ENCODE measurements at places on chromosomes 4 and X.
A peak's percentile ranks its signal among the peaks of the same experiment; 100 is the strongest.

- peak; percentile 76 for DNase-seq
Measured at GRCh38 chrX:40176351-40177116, 78.8 kb upstream of the BCOR start.

GRCh38 chr4:56575820-56576429 lies 70.3 kb downstream of the ARL9 start:
- DNase-seq = peak; percentile 65

DNA sequence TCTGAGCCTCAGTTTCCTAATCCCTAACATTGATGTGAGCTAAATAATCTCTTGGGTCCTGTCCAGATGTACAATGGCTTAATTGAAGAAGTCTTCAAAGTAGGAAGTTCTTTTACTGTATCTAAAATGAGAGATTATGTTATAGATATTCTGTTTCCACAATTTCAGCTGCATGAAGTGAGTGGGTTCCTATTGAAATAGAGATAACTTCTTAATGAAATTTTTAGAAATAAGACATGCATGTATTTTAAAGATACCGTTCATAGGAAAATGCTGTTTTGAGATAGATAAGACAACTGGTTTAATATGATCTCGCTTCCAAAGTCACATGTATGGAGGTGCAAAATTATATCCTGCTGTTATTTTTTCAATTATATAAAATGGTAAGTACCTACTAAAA lies 71.9 kb downstream of the CLDN22 start:
- DNase-seq = no peak

DNA sequence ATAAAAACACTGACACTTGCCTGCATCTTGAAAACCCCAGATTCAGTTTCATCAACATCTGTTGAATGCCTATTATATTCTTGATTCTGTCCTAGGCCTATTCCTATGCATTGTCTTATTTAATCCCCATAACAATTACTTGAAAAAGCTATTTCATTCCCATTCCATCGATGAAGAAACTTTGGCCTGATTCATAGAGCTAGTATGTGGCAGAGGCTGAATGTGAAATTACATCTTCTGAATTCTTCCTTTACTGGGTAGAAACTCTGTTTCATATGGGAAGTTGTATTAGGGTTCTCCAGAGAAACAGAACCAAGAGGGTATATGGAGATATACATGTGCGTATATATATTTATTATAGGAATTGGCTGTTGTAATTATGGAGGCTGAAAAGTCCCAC lies 35.0 kb upstream of the SLC4A4 start:
- no peak for DNase-seq

GRCh38 chr4:8208565-8208964 lies 9.5 kb downstream of the SH3TC1 start:
- DNase-seq = no peak

DNA sequence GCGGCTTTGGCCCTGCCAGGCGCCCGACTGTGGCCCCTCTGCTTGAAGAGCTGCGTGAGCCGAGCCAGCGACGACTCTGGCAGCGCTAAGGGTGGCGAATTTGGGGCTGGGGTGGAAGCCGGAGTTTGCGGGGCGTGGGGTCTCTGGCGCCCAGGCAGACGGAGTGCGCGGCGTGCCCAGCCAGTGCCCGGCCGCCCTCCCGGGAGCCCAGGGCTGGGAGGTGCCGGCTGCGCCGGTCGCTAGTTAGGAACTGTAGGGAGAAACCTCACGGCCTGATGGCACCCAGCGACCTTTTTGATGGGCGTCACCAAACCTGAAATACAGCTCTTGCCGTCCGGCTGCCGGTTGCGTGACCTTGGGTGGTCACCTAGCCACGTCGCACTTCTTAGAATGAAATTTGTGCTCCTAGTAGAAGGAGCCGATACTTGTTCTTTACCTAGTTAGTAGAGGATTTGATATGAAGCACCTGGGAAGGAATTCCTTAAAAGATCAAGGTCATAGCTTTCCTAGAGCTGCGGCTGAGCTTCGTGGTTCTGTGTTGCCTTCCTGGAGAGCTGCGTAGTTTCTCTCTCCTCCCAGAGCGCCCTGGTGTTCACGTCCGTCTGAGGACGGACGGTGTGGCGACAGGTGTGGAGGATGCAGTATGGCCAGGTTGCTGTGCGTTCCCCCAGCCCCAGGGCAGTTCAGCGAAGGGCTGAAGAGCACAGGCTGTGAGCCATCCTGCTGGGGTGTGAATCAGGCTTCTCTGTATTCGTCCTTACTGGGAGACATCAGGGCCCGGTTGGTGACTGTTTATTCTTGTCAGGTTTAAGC lies 680 bp downstream of the MAEA start:
- DNase-seq = no peak

DNA sequence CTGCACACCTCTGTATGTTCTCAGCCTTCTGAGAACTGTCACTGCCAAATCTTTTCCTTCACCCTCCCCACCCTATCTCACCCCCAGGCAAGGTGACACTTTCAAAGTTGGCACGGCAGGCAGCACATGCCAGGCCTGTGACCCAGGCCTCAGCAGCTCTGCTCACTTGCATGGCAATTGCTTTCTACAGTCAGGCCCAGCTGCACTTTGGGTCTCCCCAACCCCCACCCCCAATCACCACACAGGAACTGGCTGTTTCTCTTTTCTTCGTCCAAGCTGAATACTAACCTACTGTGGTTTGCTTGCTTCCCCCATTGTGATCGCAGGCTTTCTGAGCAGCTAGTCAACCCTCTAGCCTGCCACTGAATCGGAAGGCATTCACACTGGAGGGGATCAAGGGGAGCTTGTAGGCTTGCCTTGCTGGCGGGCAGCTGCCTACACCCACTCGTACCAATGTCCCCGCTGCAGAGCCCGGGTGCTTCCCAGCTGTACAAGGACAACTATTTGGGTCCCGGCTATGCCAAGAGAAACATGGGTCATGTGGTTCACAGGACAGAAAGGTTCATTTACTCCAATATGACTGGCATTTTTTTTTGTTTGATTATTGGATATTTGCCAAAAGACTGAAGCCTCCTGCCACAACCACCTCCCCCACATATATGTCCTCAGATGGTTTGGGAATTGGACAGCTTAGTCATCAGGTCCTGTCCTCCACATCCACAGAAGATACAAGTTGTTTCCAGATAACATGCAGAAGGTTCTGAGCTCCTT lies 28.1 kb downstream of the SLC25A43 start:
- DNase-seq = peak; percentile 16

- DNase-seq = peak; percentile 4
Measured at GRCh38 chr4:11743976-11744375, 315.3 kb upstream of the HS3ST1 start.

GRCh38 chr4:146023334-146023967 lies 84.8 kb upstream of the ZNF827 start:
- DNase-seq = no peak

GRCh38 chr4:150145946-150146340 lies 67.7 kb downstream of the DCLK2 start:
- DNase-seq = no peak
